ENCODE measurements at places on chromosomes 2 and 18.

GRCh38 chr2:241895712-241896641, 26.4 kb downstream of the RTP5 start:
- DNase-seq = peak; percentile 41

- no peak for DNase-seq
Measured at GRCh38 chr2:207200136-207200535, 34.4 kb upstream of the KLF7 start.

DNA sequence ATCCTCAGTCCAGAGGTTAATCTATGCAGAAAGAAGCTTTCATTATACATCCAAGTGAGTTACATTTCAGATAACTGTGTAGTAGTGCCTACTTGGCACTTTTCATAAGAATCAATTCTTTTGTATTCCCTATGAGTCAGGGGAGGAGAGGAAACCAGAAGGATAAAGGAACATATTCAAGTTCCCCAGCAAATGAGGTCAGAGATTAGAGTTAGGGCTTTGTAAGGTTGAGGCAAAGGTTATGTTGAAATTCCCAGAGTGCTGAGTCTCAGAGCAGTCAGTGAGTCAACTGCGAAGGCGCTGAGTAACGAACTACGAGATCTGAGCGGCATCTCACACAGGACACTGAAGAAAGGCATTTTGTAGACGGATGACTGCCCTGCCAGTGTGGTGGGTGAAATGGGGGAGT, 25.1 kb upstream of the ME2 start:
- DNase-seq = no peak

DNA sequence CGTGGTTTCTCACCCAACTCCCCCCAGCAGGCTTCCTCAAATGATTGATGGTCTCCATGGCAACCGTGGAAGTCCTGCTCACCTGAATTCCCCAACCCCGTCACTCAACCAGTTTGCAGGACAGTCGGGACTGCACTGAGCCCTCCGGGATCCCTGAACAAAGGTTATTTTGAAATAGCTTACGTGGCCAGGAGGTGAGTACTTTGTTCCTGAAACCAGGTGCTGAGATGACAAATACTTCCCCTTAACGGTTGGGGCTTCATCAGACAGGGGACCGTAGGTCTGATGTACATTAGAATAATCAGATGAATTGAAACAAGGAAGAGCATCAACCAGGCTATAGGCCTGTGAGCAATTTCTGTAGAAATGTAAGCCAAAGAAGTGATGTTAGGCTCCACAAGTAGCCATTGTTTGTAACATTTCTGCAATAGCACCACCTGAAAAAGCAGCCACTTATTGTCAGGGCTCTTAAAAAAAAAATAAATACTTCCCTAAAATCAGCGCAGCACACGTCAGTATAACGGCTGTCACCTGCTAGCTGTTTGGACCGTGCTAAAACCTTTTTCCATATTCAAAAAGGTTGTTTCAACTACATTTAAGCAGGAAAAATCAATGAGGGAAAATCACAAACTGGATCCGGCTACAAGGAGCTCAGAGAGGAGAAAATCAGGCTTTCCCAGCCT, 206.4 kb upstream of the ID2 start:
- DNase-seq = no peak

DNA sequence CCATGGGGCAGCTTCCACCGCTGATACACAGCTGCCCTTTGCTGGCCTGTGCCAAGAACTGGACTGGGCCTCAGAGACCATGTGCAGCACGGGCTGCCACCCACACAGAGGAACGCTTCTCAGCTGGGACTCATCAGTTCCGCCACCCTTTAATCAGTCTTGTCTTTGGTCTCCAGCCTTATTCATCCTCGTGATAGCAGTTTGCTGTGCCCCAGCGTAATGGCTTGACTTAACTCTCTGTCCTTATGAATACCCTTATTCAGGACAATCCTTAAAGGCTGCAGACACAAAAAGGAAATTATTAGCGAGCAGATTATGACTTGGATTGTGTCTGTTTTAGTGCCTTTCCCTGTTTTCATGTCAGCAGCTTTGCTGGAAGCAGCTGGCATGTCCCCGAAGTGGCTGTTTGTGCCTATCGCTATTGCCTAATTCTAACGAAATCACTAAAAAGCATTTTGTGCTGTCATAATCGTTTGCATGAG, 108.9 kb upstream of the DAPL1 start:
- DNase-seq = no peak

- DNase-seq = peak; percentile 25
Measured at GRCh38 chr2:198657512-198658121, 800.1 kb downstream of the SATB2 start.

- no peak for DNase-seq
Measured at GRCh38 chr18:39350945-39351344, 1785.3 kb upstream of the CELF4 start.

Measured in HEK293T (cell line).